ENCODE measurements at places on chromosomes 12 and 14.

- DNase-seq: no peak
Observed at GRCh38 chr14:44609201-44609600, 102.1 kb upstream of the FSCB start.

- DNase-seq: no peak
Observed at GRCh38 chr12:122111089-122111641, 32.6 kb downstream of the MLXIP start.

DNA sequence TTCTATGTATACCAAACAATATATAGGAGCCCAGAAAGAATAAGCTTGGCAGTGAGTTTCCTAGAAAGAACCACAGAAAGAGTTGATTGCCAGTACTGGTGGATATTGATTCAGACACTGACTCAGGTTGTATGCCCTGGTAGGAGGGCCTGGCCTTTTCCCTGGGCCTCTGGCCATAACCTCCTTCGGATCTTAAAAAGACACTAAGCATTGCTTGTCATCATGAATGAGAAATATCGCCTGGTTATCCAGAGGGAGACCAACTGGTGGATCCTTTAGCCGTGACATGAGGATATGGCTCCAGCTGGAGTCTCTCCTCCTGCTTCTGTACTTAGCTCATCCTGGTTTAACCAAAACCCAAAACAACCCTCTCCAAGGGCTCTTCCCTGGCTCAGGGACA is 231.5 kb downstream of the MSRB3 start:
- no peak for DNase-seq

GRCh38 chr12:47614521-47614920 is 91.3 kb downstream of the RPAP3 start:
- no peak for DNase-seq

GRCh38 chr14:77219591-77219990 is 38.0 kb downstream of the TMEM63C start:
- peak; percentile 14 for DNase-seq
